MV-4-11 (cell line): ENCODE measurements at places on chromosomes 12 and 14.

GRCh38 chr14:76717508-76718290, 43.6 kb upstream of the VASH1 start:
- DNase-seq, result no peak

DNA sequence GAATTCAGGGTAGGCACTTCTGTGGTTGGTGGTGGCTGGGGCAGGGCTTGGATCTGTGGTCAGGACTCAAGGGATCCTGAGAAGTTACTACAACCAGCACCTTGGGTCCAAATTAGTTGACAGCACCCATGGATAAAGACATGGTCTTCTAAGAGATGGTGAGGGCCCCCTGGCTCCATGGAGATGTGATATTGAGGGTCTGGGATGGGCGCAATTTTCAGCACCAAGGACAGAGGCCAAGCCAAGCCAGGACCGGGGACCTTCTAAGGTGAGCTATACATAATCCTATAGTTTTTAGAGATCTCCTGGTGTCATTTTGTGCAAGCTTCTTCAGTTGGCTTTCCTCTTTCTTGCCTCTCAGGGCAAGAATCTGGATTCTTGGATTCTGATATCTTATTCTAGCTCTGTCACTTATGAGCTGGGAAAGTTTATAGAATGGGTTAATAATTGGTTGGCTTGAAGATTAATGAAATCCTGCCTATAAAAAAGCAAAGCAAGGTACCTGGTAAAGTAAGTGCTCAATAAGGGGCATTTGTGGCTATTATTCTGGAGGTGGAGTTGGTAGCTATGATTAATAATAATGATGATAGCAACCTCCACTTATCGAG, 130.1 kb upstream of the LHX5 start:
- no peak for DNase-seq

GRCh38 chr12:67716817-67717216, 68.3 kb downstream of the DYRK2 start:
- no peak for DNase-seq

GRCh38 chr12:124952801-124953200, 36.1 kb downstream of the DHX37 start:
- DNase-seq, result no peak

DNA sequence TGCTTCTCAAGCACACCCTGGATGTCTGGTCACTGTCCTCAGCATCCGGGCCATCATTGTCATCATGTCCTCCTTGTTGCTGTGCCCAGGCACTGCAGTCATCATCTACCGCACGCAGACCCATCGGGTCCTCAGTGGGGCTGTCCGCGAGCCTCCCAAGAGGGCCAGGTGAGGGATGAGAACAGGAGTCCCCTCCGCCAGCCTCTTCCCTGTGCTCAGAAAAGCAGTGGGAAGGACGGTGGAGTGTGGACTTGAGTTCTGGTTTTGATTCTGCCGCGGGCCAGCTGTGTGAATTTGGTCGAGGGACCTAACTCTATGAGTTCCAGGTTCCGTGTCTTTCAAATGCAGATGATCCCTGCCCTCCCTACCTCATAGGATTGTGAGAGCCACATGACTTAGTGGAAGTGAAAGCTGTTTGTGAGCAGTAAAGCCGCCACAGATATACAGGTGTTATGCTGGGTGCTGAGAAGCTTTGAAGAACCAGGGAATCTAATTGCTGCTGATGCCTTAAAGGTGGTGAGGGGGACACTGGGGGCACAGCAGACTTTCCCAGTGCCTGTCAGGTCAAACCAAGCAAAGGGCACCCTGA, 122.9 kb upstream of the RAP1B start:
- no peak for DNase-seq

- DNase-seq, result no peak
Measured at GRCh38 chr12:27975222-27976136, 2.9 kb upstream of the PTHLH start.

DNA sequence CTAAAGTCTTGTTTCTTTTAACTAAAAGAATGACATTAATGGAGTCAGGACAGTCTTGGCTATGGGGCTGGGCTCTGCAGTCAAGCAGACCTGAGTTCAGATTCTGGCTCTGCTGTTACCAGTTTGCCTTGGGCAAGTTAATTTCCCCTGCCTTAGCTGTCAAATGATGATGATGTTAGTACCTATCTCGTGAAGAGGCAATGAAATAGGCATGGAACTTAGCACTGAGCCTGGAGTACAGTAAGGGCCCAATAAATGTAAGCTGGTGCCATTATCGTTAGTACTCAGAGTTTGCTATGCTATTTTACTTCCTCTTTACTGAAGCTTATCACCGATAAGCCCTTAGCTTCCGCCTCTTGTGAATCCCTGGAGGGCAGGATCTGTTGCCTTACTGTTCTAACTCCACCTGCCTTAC, 8.5 kb downstream of the FBXW8 start:
- peak; percentile 57 for DNase-seq

GRCh38 chr14:65751510-65751909, 339.0 kb downstream of the FUT8 start:
- no peak for DNase-seq

DNA sequence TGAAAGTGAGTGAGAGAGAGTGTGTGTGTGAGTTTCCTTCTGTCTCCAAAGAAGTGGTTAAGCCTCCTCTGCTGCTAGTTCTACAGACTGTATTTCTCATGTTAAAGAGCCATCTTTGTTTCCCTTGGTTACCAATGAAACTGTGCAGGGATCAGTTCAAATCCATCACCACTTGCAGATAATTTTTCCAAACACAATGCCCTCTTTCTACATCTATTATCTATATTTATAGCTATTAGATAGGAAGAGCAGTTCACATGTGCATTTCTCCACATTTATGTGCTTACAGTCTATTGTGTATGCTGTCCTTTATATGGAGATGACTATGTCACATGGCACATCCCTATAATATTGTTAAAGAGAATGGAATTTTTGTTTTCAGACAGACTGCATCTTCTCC, 2.2 kb upstream of the DAAM1 start:
- DNase-seq, result no peak

DNA sequence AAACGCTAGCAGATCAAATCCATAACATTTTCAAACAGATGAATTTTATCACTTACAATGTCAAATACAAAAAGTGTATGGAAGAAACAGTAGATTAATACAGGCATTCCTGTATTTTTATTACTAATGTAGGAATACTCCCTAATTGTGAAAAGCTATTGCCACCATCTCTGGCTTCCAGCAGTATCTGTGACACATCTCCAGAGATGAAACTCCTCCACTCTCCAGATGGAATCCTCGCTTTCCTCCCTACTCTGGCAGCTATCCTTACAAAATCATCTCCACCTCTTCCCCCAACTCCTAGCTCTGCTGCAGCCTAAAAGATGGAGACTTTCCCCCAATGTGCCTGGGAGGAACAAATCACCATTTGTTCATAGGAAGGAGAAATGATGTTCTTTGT, 211.4 kb downstream of the SSPN start:
- no peak for DNase-seq

DNA sequence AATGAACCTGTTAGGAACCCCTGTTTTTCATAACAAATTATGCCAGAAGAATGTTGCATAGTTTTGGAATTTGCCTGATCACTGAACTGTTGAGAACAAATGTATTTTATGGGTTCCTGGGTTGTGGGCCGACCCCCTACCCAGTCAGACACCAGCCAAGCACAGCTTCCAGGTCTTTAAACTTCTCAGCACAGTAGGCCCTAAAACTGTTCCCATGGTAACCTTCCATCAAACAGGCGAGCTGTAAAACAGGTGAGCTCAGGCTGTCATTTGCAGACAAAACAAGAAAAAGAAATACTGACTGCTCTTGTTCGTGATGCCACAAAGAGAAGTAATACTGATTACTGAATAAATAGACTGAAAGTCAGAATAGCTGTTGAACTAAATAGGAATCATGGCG, 147.0 kb downstream of the PTPRO start:
- no peak for DNase-seq

DNA sequence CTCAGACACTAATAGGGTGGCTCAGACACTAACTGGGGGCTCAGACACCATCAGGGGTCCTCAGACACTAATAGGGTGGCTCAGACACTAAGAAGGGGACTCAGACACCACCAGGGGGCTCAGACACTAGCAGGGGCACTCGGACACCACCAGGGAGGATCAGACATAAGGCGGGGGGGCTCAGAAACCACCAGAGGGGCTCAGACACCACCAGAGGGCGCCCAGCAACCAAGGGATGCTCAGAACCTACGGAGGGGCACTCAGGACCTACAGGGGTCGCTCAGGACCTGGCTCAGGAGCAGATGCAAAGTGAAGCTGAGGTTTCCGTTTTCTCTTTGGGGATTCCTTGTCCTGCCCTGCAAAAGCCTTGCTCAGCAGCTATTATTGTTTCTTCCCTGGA, 448.5 kb downstream of the TMEM121 start:
- no peak for DNase-seq

DNA sequence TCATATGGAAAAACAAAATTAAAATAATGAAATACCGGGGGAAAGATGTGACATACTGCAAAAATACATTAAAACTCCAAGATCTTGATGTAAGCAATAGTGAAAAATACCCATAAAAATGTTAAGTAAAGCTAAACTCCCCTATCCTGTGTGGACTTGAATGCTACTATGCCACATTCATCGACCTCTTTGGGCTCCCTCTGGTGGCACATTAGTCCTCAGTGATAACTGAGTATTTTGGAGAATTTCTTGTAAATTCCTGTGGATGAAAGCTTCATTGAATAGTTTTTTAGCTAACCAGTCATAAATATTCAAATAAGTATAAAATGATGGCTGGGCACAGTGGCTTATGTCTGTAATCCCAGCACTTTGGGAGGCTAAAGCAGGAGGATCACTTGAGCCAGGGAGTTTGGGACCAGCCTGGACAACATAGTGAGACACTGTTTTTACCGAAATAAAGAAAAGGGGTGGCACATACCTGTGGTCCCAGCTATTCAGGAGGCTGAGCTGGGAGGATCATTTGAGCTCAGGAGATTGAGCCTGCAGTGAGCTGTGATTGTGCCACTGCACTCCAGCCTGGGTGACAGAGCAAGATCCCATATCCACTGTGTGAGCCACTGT, 42.4 kb upstream of the SGPP1 start:
- peak; percentile 20 for DNase-seq

- peak; percentile 92 for DNase-seq
Measured at GRCh38 chr12:122078141-122079032, at the start of gene MLXIP. Gene MLXIP, plus strand, starts transcription at chr12:122078756. Its CDS starts 98 bp downstream, at chr12:122078854.

DNA sequence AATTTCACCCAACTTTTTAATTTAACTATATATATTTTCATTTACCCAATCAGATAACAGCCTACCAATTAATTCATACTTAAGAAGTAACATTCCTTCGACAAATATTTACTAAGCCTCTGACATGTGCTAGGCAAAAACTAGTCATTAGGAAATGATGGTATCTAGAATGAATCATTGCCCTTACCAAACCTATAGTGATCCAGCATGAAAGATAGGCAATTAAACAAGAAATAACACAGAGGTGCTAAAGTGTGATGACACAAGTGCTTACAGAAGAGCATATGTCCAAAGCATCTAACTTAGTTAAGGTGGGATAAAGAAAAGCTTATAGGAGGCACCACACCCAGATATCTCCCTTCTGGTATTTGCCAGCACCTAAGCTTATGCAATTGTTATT, 166.5 kb upstream of the RASSF8 start:
- no peak for DNase-seq

- DNase-seq, result peak; percentile 57
Measured at GRCh38 chr14:21825149-21825743, 151.6 kb upstream of the OR4E1 start.

- no peak for DNase-seq
Measured at GRCh38 chr12:8771072-8771471, 51.3 kb upstream of the A2ML1 start.

- DNase-seq, result no peak
Measured at GRCh38 chr12:68506619-68507018, 104.1 kb upstream of the RAP1B start.

GRCh38 chr12:74337951-74338350, 199.7 kb upstream of the ATXN7L3B start:
- no peak for DNase-seq

GRCh38 chr14:73878436-73878835, 8.2 kb upstream of the ZNF410 start:
- DNase-seq, result no peak

- no peak for DNase-seq
Measured at GRCh38 chr12:69330475-69331473, 17.4 kb upstream of the LYZ start.

GRCh38 chr14:23376482-23377197, at the start of gene CMTM5:
Gene CMTM5, plus strand, starts transcription at chr14:23377046. Its CDS starts 206 bp downstream, at chr14:23377252.
- no peak for DNase-seq

DNA sequence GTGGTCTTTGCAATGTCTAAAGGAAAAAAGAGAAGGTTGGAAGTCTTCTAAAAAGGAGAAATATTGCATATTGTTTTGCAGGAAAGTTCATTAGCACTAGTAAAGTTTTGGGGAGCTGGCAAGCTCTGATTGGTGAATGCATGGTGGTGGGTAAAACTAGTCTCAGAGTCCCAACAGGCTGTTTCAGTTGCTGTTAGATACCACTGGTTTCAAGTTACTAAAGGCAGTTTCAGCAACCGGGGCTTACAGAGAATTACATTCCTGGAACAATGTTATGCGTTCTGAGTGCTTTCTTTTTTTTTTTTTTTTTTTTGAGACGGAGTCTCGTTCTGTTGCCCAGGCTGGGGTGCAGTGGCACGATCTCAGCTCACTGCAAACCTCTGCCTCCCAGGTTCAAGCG, 208.2 kb downstream of the EPS8 start:
- DNase-seq, result no peak

GRCh38 chr12:66779466-66779865, 100.6 kb upstream of the GRIP1 start:
- no peak for DNase-seq

DNA sequence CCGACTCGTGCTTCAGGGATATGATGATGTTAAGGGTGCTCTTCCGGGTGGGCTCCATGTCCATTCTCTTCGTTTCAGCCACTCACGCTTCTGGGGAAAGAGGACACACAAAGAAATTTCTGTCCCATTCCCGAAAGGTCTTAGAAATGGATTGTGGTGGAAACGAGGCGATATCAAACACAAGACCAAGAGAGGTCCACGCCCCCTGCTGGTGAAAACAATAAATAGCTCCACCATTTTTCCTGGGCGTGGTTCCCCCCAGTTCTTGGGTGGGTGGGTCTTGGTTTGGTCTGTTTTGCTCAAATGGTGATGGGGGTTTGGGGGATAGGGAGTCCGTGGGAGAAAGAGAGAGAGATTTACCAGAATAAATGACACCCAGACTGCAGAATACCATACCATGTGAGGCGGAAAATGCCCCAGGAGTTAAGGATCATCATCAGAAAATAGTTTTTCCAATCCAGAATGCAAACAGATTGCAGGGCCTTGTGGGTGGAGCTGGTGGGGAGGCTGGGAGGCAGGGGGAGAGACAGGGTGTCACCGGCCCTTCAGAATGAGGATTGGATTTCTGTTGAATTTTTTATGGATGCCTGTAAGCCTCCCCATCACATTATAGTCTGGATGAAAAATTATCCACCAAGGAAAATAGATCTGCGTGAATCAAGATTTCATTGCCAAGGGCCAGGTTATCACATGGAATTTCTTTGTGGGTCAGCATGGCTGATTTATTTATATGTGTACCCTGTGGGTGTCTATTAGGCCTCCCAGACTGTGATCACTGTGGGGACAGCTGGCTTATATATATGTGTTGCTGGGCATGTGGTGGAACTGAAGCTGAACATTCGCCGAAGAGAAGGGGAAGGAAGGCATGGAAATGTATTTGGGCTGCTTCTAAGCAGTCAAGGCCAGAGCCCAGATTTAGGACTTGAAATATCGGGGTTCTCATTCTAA, 55.8 kb downstream of the SRRM4 start:
- no peak for DNase-seq

GRCh38 chr14:78767436-78767835, 597.3 kb downstream of the NRXN3 start:
- peak; percentile 78 for DNase-seq

- DNase-seq, result no peak
Measured at GRCh38 chr12:9391815-9392214, 183.6 kb upstream of the PZP start.

- DNase-seq, result peak; percentile 65
Measured at GRCh38 chr12:92735131-92735721, 32.4 kb downstream of the PLEKHG7 start.
